Effector memory CD4-positive, alpha-beta T cell (primary cell): ENCODE measurements at places on chromosomes 13 and 19.
A peak's percentile ranks its signal among the peaks of the same experiment; 100 is the strongest.

DNA sequence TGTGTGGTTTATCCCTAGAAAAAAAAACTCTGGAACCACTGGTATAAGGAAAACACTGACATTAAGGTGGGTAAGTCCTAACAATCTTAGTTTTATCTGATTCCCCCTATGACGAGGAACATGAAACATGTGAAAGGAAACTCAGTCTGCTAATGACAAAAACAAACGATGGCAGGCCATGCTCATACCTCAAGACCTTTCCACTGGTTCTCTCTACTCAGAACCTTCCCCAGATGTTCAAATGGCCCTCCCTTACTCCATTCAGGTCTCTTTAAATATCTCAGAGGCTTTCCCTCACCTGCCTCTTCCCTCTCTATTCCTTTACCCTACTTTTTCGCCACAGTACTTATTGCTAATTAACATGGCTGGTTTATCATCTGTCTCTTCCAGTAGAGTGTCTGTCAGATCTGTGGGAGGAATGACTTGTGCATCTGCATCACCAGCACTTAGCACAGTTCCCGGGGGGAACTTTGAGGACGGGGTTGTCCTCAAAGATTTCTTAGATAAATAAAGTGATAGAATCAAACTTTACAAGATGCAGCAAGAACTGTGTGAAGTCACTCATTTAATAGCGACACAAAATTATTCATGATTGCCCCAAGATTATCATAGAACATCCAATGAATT lies 1.5 kb downstream of the TUBGCP3 start:
- no peaks in the 10 kb centered on the region for H3K27me3 ChIP-seq
- DNase-seq = no peak
- no peaks in the 10 kb centered on the region for H3K36me3 ChIP-seq
- no peak overlapping the region for H3K27ac ChIP-seq
- peak overlapping the region; percentile 97 for H3K4me3 ChIP-seq

DNA sequence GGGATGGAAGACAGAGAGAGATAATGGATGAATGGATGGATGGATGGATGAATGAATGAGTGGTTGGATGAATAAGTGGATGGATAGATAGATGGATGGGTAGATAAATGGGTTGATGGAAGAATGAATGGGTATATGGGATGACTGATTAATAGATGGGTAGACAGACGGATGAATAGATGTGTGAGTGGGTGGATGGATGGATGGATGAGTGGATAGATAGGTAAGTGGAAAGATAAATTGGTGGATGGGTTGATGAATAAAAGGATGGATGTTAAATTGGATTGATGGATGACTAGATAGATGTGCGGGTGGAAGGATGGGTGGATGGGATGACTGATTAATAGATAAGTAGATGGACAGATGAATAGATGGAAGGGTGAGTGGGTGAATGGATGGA lies 1.4 kb downstream of the CASP14 start:
- no peaks in the 10 kb centered on the region for H3K36me3 ChIP-seq
- H3K4me1 ChIP-seq = no peaks in the 10 kb centered on the region
- DNase-seq = no peak
- H3K4me3 ChIP-seq = no peak overlapping the region

DNA sequence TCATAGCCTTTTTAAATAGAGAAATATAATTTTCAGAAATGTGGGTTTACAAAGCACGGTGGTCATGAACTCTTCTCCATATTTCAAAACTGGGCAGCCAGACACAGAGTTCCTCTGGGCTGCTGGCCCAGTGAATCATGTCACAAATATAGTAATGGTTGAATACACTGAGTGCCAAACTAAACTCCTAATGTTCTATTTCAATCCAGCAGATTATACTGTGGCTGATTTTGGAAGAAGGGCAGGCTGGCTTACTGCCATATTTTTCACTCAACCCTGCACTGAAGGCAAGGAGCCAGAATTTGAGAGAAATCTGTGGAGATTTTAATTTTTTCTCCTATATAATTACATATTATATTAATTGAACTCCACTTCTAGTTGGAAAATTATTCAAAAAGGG lies 17.0 kb upstream of the PRR20A start:
- H3K36me3 ChIP-seq = no peaks in the 10 kb centered on the region
- no peak overlapping the region for H3K27ac ChIP-seq
- no peak overlapping the region for H3K4me3 ChIP-seq
- H3K4me1 ChIP-seq = no peaks in the 10 kb centered on the region

GRCh38 chr19:18417250-18418028 lies 1.8 kb upstream of the SSBP4 start:
- H3K27me3 ChIP-seq = no peaks in the 10 kb centered on the region
- peak overlapping the region; percentile 39 for H3K27ac ChIP-seq
- peaks cover 74% of the 10 kb centered on the region for H3K4me1 ChIP-seq
- DNase-seq = no peak

DNA sequence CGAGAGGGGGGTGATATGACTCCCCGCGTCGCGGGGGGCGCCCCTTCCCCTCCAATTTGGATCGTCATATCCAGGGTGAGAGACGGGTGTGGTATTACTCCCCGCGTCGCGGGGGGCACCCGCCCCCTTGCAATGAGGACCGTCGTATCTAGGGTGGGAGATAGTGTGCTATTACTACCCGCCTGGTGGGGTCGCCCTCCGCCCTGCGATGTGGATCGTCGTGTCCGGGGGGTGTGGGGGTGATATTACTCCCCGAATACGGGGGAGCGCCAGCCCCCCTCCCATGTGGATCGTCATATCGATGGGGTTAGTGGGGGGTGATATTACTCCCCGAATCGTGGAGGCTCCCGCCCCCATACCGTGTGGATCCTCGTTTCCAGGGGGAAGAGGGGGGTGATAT lies 29.2 kb upstream of the RGCC start:
- no peaks in the 10 kb centered on the region for H3K27me3 ChIP-seq
- no peaks in the 10 kb centered on the region for H3K36me3 ChIP-seq
- no peaks in the 10 kb centered on the region for H3K4me1 ChIP-seq
- no peak overlapping the region for H3K27ac ChIP-seq
- DNase-seq = peak; percentile 17

- no peak for DNase-seq
- peaks cover 13% of the 10 kb centered on the region for H3K36me3 ChIP-seq
- H3K27ac ChIP-seq = no peak overlapping the region
- H3K4me3 ChIP-seq = no peak overlapping the region
- H3K27me3 ChIP-seq = no peaks in the 10 kb centered on the region
- H3K4me1 ChIP-seq = no peaks in the 10 kb centered on the region
Observed at GRCh38 chr13:45143346-45143751, 23.0 kb downstream of the GTF2F2 start.

DNA sequence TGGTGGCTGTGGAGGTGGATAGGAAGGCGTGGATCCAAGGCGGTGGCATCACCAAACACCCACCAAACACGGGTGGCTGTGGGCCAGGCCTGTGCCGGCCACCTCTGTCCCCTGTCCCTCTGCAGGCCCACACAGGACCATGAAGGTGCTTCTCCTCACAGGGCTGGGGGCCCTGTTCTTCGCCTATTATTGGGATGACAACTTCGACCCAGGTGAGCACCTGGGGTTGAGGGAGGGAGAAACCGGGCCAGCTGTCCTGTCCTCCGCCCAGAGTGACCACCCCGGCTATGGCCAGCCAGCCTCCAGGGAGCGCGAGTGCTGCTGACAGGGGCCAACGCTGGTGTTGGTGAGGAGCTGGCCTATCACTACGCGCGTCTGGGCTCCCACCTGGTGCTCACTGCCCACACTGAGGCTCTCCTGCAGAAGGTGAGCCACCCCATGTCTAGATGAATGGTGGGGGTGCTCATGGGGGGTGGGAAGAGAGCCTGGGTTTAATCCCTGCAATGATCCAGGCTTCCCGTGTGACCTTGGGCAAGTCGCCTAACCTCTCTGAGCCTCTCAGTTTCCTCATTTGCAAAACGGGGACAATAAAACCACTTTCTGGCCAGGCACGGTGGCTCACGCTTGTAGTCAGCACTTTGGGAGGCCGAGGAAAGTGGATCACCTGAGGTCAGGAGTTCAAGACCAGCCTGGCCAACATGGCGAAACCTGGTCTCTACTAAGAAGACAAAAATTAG lies 4.0 kb downstream of the HSD11B1L start:
- DNase-seq = no peak
- no peaks in the 10 kb centered on the region for H3K27me3 ChIP-seq
- H3K27ac ChIP-seq = no peak overlapping the region
- H3K4me3 ChIP-seq = no peak overlapping the region

DNA sequence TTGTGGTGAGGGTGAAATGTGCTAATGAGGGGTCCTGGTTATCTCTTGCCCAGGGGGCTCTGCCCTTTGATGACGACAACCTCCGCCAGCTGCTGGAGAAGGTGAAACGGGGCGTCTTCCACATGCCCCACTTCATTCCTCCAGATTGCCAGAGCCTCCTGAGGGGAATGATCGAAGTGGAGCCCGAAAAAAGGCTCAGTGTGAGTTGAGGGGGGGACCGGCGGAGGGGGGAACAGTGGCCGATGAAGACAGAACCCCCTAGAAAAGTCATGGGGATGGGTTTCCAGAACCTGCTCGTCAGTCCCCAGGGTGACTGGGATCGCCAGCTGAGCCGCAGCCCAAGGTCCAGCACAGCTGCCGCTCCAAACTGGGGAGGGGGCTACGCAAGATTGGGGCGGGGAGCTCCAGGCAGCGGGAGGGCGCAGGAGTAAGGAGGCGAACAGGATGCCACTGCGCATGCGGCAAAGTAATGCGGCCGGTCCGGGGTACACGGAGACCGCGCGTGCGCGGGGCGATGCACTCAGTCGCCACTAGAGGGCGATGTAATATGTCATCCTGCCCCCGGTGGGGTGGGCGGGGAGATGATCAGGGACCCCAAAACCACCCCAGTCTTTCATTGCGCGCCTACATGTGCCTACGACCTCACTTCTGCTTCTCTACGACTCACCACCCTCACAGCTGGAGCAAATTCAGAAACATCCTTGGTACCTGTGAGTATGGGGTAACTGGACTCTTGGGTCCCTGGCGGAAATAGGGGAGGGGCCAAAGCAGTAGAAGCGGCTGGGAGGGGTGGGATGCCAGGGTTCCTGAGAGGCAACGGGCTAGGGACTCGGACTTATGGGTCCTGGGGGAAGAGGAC lies 17.9 kb downstream of the BRSK1 start:
- H3K27me3 ChIP-seq = no peaks in the 10 kb centered on the region
- H3K4me1 ChIP-seq = no peaks in the 10 kb centered on the region
- DNase-seq = peak; percentile 89

DNA sequence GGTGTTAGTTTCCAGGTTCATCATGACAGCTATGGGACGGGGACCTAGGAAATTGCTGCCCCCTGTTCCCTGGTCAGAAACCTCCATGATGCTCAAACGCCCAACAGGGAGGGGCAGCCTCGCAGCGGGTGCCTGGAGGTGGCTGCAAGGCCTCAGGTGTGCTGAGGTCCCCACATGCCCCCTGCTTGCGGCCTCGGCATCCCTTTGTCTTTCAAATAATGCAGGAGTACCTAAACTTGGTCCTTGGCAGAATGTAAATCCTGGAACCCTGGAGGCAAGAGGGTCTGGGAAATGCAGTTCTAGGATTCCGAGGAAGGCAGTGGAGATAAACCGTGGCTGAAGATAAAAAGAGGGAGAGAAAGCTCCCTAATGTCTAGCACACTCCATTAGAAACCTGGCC lies 52.4 kb downstream of the SKA3 start:
- no peaks in the 10 kb centered on the region for H3K4me1 ChIP-seq
- no peaks in the 10 kb centered on the region for H3K36me3 ChIP-seq
- H3K4me3 ChIP-seq = no peak overlapping the region
- H3K27ac ChIP-seq = no peak overlapping the region
- H3K27me3 ChIP-seq = no peaks in the 10 kb centered on the region
- no peak for DNase-seq

GRCh38 chr13:53901593-53901992 lies 873.0 kb downstream of the OLFM4 start:
- no peak for DNase-seq
- H3K4me1 ChIP-seq = no peaks in the 10 kb centered on the region
- H3K27ac ChIP-seq = no peak overlapping the region
- H3K4me3 ChIP-seq = no peak overlapping the region

- H3K27ac ChIP-seq = no peak overlapping the region
- H3K4me3 ChIP-seq = no peak overlapping the region
- H3K27me3 ChIP-seq = no peaks in the 10 kb centered on the region
Observed at GRCh38 chr13:28459911-28460310, 35.0 kb downstream of the FLT1 start.

DNA sequence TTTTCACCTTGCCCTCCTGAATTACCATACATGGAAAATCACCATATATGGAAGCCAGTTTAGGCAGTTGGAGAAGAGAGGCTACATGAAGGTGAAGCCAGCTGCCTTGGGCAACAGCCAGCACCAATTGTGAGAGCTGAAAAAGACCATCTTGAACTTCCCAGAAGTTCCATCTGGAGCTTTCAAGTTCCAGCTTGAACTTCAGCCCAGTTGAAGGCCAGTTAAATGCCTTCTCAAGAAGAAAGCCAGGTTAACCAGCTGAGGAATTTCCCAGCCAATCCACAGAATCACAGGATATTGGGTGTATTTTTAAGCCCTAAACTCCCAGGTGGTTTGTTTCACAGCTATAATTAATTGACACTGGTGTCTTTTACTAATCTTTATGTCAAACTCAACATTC lies 713.6 kb upstream of the MIR17HG start:
- H3K27ac ChIP-seq = no peak overlapping the region
- H3K36me3 ChIP-seq = no peaks in the 10 kb centered on the region
- no peak overlapping the region for H3K4me3 ChIP-seq
- no peaks in the 10 kb centered on the region for H3K27me3 ChIP-seq

DNA sequence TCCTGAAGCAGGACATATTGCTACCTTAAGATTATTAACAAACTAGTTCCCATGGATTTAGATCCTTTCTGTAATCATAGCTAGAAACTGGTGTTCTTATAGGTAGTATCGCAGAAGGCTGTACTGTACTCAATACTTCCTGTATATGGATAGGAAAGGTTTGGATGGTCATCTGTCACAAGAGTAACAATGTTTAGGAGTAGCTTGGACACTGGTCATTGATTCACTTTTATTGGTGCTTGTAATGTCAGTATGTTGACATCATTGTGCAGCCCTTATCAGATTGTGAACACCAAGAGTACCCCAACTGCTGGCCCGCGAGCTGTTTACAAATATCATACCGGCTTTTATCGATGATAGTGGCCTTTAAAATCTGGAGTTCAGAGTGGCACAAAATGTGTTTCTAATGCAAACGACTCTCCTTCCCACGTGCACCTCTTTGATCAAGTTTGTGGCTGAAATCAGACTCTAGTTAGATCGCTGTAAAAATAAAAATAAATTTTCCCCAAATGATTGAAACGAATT lies 605 bp upstream of the CDK8 start:
- H3K4me1 ChIP-seq = peaks cover 6% of the 10 kb centered on the region
- no peak for DNase-seq
- H3K4me3 ChIP-seq = peak overlapping the region; percentile 100

DNA sequence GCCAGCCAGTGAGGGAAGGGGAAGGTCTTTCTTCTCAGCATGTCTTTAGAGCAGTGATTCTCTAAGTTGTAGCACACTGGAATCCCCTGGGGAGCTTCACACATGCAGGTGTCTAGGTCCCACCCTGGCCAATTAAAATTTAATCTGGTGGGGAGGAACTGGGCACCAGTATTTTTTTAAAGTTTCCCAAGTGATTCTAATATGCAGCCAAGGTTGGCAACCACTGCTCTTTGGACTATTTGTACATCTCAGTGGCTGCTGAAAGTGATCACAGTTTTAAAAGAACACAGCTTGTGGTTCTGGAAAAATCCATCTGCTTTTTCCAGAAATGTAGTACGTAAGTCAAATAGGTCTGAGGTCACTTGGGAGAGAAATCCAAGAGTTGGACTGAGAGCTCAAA lies 10.7 kb upstream of the KATNAL1 start:
- no peaks in the 10 kb centered on the region for H3K27me3 ChIP-seq
- H3K4me1 ChIP-seq = no peaks in the 10 kb centered on the region
- no peaks in the 10 kb centered on the region for H3K36me3 ChIP-seq
- no peak overlapping the region for H3K4me3 ChIP-seq
- DNase-seq = no peak
